Stimulated activated CD4-positive, alpha-beta T cell treated with anti-CD3 and anti-CD28 coated beads, Interleukin-1b, Interleukin-23, amount 100 ng/mL, for 4 hours (primary cell): ENCODE measurements at places on chromosomes 2 and 18.

- no peak for DNase-seq
Observed at GRCh38 chr2:187916799-187917198, 362.6 kb upstream of the TFPI start.

- no peak for DNase-seq
Observed at GRCh38 chr18:23716966-23717365, 27.7 kb downstream of the LAMA3 start.

DNA sequence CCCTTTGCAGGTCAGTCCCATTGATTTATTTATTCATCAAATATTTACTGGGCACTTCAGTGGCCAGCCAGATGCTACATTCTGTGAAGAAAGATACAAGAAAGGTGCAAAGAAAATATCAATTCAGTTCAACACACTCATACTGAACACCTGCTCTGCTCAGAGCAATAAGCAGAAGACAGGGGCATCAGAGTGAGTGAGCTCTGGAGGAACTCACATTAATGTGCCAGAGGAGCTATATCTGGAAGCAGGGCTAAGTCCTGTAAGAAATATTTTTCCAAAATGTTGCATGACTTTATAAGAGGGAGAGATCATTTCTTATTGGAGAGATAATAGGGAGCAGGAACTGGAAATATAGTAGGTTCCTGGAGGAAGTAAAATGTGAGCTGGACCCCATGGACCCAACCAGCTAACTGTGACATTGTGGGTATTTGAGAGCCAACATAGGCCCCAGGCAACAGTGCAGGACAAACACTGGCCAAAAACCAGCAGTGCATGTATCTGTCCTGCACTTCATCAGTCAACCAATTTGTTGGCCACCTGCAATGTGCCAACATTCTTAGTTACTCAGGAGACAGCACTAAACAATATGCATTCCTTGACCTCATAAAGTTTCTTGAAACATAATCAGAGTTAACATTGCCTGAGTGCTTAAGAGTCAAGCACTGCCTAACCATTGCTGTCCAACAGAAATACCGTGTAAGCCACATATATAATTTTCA lies 102.7 kb upstream of the PTPRM start:
- no peak for DNase-seq

DNA sequence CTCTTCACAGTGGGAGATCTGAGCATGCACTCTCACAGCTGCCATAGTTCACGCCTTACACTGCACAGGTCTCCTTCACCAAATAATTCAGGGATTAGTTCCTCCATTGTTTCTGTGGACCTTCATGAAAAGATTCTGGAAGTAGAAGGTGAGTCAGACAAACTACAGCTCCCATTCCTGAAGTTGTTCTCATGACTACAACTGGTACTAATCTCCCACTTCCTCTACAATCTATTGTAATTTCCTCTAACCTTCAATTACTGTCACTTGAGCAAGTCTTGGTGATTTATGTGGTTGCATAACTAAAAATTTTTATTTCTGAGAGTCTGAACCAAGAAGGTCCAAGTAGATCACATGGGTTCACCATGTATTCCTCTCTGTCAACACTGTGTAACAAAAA lies 128.7 kb downstream of the XIRP2 start:
- DNase-seq = no peak

GRCh38 chr2:28389399-28390240 lies 3.0 kb upstream of the FOSL2 start:
- DNase-seq = no peak

- no peak for DNase-seq
Observed at GRCh38 chr2:83665894-83666293, 793.2 kb downstream of the SUCLG1 start.
